Esophagus squamous epithelium (tissue), 5 donors: ENCODE measurements at places on chromosomes 2 and 18.

- DNase-seq = no peak
- H3K4me3 ChIP-seq = no peak overlapping the region
Measured at GRCh38 chr18:34746614-34747013, 36.5 kb downstream of the DTNA start.

GRCh38 chr2:111923276-111923804 is 24.9 kb downstream of the MERTK start:
- H3K4me3 ChIP-seq = no peak overlapping the region
- H3K27ac ChIP-seq = no peak overlapping the region
- H3K4me1 ChIP-seq = no peaks in the 10 kb centered on the region
- no peaks in the 10 kb centered on the region for H3K36me3 ChIP-seq
- H3K27me3 ChIP-seq = no peaks in the 10 kb centered on the region

- H3K4me1 ChIP-seq = no peaks in the 10 kb centered on the region
- H3K27me3 ChIP-seq = no peaks in the 10 kb centered on the region
- DNase-seq = no peak
- no peaks in the 10 kb centered on the region for H3K36me3 ChIP-seq
- H3K4me3 ChIP-seq = no peak overlapping the region
- no peak overlapping the region for H3K27ac ChIP-seq
Measured at GRCh38 chr2:2582998-2583545, 252.0 kb upstream of the MYT1L start.

GRCh38 chr2:195316486-195316885 is 340.5 kb upstream of the SLC39A10 start:
- DNase-seq = no peak
- H3K4me1 ChIP-seq = no peaks in the 10 kb centered on the region
- H3K27ac ChIP-seq = no peak overlapping the region
- no peaks in the 10 kb centered on the region for H3K36me3 ChIP-seq
- H3K4me3 ChIP-seq = no peak overlapping the region

DNA sequence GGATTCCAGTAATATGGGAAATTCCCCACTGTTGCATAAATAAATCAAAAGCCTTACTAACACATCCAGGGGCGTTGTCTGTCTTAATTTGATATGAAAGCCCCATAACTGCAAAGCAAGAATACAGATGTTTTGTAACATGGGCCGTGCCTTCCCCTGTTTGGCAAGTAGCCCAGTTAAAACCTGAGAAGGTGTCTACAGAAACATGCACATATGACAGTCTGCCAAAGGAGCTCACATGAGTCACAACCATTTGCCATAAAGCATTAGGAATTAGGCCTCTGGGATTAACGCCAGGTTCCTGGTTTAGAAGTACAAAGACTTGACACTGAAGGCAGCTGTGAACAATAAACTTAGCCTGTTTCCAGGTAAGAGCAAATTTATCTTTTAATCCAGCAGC is 43.1 kb upstream of the LONRF2 start:
- no peak overlapping the region for H3K27ac ChIP-seq
- peaks cover 8% of the 10 kb centered on the region for H3K4me1 ChIP-seq
- H3K27me3 ChIP-seq = no peaks in the 10 kb centered on the region
- H3K36me3 ChIP-seq = no peaks in the 10 kb centered on the region
- peak; percentile 7 for DNase-seq

- no peaks in the 10 kb centered on the region for H3K36me3 ChIP-seq
- H3K27me3 ChIP-seq = no peaks in the 10 kb centered on the region
- no peak for DNase-seq
- no peak overlapping the region for H3K4me3 ChIP-seq
- H3K4me1 ChIP-seq = no peaks in the 10 kb centered on the region
Measured at GRCh38 chr2:59680863-59681262, 872.6 kb downstream of the BCL11A start.

DNA sequence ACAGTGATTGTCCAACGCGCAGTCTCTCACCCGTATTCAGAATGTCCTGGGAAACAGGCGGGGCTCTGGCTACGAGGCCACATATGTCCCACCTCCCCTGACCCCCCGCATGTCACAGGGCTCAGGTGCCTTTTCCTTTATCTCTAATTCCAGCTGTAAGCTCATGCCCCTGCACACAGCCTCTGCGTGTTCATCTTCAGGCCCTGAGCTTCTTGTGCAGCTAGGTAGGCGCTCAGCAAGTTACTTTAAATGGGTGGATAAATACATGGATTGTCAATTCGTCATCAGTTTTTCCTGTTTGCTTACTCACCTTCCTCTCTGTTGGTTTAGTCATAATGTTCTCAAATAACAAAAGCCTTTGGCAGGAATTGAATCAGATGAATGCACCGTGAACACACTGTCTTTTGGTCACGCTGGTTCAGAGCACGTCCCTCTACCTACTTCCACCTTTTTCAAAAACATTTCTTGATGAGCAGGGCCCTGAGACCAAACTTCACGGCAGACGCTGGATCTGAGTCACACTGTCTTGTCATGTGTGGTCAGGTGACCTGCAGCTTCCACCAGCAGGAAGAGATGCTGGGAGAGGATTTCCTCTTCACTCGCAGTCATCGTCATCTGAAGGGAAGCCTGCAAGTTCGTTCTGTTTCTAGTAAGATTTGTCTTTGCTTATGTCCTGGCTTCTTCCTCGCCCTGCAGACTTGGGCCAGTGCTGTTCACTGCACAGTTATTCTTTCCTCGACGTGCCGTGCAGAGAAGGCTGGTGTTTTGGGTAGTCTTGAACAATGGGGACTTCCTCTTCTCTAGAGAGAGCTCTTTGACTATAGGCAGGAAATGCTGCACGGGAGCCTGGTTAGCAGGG is 138.1 kb downstream of the PTGR3 start:
- H3K36me3 ChIP-seq = no peaks in the 10 kb centered on the region
- peak; percentile 16 for DNase-seq
- no peak overlapping the region for H3K4me3 ChIP-seq
- peaks cover 38% of the 10 kb centered on the region for H3K4me1 ChIP-seq
- no peaks in the 10 kb centered on the region for H3K27me3 ChIP-seq

- H3K36me3 ChIP-seq = no peaks in the 10 kb centered on the region
- H3K27ac ChIP-seq = peak overlapping the region; percentile 96
- peaks cover 20% of the 10 kb centered on the region for H3K4me1 ChIP-seq
- no peak overlapping the region for H3K4me3 ChIP-seq
- H3K27me3 ChIP-seq = no peaks in the 10 kb centered on the region
Measured at GRCh38 chr2:8675543-8675942, 6.3 kb upstream of the ID2 start.

DNA sequence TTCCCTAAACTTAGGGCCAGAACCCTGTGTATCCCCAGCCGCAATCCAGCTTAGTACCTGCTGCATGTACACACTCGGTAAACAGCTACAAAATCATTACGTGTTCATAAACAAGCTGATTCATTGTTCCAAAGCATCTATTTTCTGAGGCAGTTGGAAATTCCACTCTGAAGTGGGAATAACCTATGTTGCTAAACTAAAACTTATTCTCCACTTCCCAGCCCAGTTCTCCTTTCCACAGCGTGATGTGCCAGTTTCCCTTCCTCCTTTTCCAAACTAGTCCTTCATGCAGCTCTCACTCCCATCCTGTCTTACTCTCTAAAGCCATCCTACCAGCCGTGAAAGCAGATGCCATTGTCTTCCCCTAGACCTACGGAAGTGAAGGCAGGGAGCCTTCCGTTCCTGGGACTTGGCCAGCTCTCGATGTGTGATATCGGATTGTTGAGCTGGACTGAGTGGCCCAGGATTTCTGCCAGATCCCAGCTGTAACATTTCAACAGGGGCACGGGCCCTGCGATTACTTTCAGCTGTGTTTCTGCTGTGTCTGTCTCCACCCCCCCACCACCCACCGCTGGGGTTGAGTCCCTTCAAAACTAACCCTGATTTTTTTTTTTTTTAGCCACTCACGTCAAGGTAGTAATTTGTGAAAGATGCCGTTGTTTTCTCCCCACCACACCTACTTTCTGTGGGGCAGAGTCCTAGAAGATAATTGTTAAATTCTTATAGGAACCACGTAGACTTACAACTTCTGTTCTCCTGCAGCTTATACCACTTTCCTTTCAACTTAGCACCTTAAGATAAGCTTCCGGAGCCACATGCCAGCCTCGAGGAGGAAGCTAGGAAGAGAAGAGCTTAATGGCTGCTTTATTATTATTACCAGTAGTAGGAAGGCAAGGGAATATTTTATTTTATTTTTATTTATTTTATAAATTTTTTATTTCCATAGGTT is 100.9 kb downstream of the CRIM1 start:
- H3K27ac ChIP-seq = peak overlapping the region; percentile 70
- H3K4me3 ChIP-seq = no peak overlapping the region
- H3K4me1 ChIP-seq = peaks cover 33% of the 10 kb centered on the region
- peaks cover 5% of the 10 kb centered on the region for H3K36me3 ChIP-seq
- no peaks in the 10 kb centered on the region for H3K27me3 ChIP-seq
- DNase-seq = no peak

- H3K27ac ChIP-seq = no peak overlapping the region
- no peak overlapping the region for H3K4me3 ChIP-seq
- no peak for DNase-seq
Measured at GRCh38 chr2:108701806-108702205, 17.5 kb upstream of the RANBP2 start.

DNA sequence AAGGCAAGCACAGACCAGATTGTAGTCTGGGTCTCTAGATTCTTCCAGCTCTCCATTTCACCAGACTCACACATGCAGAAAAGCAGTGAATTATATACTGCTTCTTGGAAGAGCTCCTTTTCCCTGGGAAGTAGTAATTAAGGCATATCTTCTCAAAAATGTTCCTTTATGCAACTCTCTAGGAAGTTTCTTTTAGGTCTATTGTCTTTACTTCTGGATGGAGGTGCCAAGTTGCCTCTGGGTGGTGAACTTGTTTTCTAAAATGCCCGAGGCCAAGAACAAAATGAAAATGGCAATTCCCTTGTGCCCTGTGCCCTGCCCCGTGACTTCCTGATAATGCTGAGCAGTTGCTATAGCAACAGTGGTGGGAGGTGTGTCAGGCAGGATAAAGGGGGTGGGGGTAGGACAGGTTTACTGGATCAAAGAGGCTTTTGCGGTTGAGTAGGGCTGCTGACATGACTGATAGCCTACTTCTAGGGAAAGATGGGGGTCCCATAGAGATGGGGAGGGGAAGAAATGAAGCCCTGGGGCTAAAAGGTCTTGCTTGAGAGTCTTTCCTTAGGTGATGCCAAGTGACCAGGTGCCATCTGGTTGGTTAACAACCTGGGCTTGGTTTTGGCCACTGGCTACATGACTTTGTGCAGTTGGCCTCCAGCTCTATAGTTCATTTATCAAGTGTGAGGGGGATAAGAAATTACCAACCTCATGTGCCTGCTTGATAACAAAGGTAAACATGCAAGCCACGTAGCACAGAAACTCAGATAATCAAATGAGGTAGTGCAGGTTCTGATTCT is 11.8 kb downstream of the IGFBP2 start:
- no peaks in the 10 kb centered on the region for H3K27me3 ChIP-seq
- peaks cover 11% of the 10 kb centered on the region for H3K4me1 ChIP-seq
- H3K36me3 ChIP-seq = no peaks in the 10 kb centered on the region
- H3K4me3 ChIP-seq = no peak overlapping the region
- no peak for DNase-seq
- H3K27ac ChIP-seq = peak overlapping the region; percentile 61

GRCh38 chr18:3179430-3180089 is 40.2 kb downstream of the MYOM1 start:
- H3K27ac ChIP-seq = no peak overlapping the region
- no peak for DNase-seq
- H3K36me3 ChIP-seq = no peaks in the 10 kb centered on the region
- no peaks in the 10 kb centered on the region for H3K27me3 ChIP-seq
- H3K4me1 ChIP-seq = peaks cover 5% of the 10 kb centered on the region

DNA sequence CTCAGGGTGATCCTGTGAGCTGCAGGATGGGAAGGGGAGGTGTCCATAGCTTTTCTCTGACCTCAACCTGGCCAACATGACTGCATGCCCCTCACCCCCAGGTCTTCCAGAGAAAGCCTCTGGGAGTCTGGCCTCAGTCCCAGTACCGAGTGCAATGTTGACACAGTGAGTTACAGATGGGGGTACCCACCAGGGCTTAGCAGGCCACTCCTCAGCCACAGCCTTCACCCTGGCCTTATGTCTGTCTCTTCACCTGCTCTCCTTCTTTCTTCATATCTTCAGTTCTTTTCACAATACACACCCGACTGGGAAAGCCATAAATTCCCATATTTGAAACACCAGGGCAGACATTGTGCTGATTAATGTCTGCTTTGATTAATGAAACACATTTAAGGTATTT is 33.5 kb downstream of the AOX1 start:
- no peak for DNase-seq
- peaks cover 12% of the 10 kb centered on the region for H3K4me1 ChIP-seq
- H3K27ac ChIP-seq = no peak overlapping the region
- no peaks in the 10 kb centered on the region for H3K36me3 ChIP-seq
- H3K27me3 ChIP-seq = no peaks in the 10 kb centered on the region

DNA sequence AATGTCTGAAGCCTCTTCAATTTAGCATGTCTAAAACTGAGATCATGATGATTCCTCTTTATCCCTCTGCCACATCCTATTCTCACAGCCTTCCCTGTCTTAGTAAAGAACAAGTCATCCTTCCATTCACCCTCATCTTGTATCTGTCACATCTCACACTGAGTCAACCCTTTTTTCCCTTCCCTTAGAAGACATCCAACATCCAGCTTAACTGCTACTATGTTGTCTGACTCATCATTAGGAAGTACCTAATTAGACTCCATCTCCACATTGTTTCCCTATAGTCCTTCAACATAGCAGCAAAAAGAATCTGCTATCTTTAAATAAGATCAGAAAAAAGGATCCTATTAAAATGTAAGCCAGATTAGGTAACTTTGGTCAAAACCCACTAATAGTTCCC is 85.2 kb upstream of the GRB14 start:
- no peak overlapping the region for H3K27ac ChIP-seq
- H3K27me3 ChIP-seq = no peaks in the 10 kb centered on the region
- no peaks in the 10 kb centered on the region for H3K36me3 ChIP-seq
- no peak overlapping the region for H3K4me3 ChIP-seq
- H3K4me1 ChIP-seq = no peaks in the 10 kb centered on the region
- DNase-seq = no peak

DNA sequence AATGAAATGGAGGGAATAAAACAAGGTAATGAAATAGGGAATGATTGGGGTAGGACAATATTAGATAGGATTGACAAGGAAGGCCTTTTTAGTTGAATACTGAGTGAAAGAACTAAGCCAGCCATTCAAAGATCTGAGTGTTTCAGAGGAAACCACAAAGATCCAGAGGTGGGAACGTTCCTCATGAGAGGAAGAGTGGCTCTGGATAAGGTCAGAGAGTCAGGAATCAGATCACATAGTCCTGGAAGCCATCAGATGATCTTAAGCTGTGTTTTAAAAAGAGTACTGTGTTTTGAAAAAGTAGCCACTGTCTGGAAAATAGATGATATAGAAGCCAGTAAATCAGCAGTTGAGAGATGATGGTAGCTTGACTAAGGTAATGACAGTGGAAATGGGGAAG is 11.8 kb downstream of the TTLL4 start:
- H3K4me1 ChIP-seq = no peaks in the 10 kb centered on the region
- no peak overlapping the region for H3K4me3 ChIP-seq
- no peak for DNase-seq
- no peaks in the 10 kb centered on the region for H3K27me3 ChIP-seq
- H3K27ac ChIP-seq = no peak overlapping the region

- H3K36me3 ChIP-seq = no peaks in the 10 kb centered on the region
- no peaks in the 10 kb centered on the region for H3K27me3 ChIP-seq
- DNase-seq = no peak
- H3K27ac ChIP-seq = no peak overlapping the region
Measured at GRCh38 chr2:10410823-10411437, 37.2 kb downstream of the ODC1 start.

GRCh38 chr2:55425431-55425831 is 5.8 kb upstream of the CCDC88A start:
- no peak for DNase-seq
- H3K4me1 ChIP-seq = no peaks in the 10 kb centered on the region
- H3K27ac ChIP-seq = no peak overlapping the region
- no peaks in the 10 kb centered on the region for H3K27me3 ChIP-seq
- no peaks in the 10 kb centered on the region for H3K36me3 ChIP-seq
